ENCODE measurements at places on chromosomes 5 and 9.

DNA sequence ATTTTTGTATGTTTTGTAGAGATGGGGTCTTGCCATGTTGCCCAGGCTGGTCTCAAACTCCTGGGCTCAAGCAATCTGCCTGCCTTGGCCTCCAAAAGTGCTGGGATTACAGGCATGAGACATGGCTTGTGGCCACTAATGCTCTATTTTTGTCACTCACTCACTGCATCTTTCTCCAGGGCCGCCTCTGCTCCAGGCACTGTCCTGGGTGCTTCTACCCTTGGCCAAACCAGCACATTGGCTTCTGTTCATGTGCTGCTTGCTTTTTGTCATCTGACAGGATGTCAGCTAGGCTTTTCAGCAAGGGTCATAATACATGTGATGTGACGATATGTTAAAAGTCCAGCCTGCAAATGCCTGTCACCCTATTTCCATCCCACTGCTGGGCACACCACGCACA, 3.2 kb downstream of the ODF2 start:
- no peak for DNase-seq

DNA sequence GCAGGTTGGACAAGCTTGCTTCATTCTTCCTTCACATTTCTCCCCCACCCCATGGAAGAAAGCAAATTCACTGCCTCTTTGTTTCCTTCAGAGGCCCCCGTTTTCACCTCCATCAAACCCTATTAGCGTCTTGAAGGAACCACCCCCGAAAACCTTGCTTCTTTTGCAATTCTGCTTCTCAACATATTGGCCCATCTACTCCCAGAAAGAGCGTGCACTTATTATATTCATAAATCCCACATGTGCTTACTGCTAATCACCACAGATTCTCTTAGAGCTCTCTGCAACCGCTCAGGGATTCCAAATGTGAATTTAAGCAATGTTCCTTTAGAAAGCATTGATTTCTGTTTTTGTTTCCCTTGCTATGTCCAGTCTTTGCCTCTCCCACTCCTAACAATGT, 1.1 kb downstream of the F2RL2 start:
- DNase-seq = no peak

DNA sequence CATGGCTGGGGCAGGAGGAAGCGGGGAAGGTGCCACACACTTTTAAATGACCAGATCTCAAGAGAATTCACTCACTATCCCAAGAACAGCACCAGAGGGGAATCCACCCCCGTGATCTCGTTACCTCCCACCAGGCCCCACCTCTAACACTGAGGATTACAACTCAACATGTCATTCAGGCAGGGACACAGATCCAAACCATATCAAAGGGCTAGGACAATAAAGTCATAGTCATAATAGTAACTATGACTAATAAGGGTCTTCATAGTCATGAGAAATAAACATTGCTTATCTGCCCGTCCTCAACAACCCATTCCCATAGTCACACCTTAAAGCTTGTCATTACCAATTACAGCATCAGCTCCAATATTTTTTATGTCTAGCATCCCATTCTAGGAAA, 65.3 kb upstream of the SMC2 start:
- DNase-seq = no peak

DNA sequence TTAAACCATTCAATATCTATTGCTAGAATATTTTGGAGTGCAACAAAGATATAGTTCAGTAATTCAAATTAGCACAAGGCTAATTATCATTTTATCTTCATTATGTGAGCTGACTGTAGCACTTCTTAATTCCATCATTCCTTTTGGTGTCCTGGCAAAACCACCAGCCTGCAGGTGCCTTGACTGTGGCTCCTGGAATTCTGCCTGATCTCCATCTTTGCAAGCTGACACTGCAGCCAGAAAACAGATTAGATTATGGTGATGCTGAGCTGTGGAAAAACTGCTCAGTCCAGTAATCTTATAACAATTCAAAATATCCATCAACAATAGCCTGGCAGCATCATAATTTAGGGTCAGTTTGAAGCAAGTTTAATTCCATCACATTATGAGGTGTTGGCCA, 919.5 kb downstream of the DTWD2 start:
- no peak for DNase-seq

- DNase-seq = peak; percentile 3
Observed at GRCh38 chr5:76084496-76085242, 1.5 kb downstream of the SV2C start.

DNA sequence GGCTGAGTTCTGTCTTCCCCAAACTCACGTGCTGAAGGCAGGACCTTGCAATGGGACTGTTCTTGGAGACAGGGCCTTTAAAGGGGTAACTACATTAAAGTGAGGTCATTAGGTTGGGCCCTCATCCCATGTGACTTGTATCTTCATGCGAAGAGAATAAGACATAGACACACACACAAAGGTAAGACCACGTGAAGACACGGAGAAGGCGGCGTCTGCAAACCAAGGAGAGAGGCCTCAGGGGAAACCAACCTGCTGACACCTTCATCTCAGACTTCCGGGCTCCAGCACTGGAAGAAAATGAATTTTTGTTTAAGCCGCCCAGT, 50.7 kb upstream of the KCNMB1 start:
- DNase-seq = no peak
